ENCODE measurements at places on chromosomes 12 and 14. TPM values are rescaled to one million over a fixed set of nuclear protein-coding genes. Genes with fewer than 3 reads are reported as not detected.

The GNG2 gene
- 37.1 TPM for total RNA-seq

The LPAR5 gene
- not detected for total RNA-seq

The SARNP gene
- total RNA-seq: 56.7 TPM

The ING4 gene
- 36.8 TPM for total RNA-seq

The CYP46A1 gene
- total RNA-seq: 0.09 TPM

All from smooth muscle cell of the umbilical artery (primary cell).